ENCODE measurements at places on chromosomes 12 and 14. TPM values are rescaled to one million over a fixed set of nuclear protein-coding genes. Genes with fewer than 3 reads are reported as not detected.

DNA sequence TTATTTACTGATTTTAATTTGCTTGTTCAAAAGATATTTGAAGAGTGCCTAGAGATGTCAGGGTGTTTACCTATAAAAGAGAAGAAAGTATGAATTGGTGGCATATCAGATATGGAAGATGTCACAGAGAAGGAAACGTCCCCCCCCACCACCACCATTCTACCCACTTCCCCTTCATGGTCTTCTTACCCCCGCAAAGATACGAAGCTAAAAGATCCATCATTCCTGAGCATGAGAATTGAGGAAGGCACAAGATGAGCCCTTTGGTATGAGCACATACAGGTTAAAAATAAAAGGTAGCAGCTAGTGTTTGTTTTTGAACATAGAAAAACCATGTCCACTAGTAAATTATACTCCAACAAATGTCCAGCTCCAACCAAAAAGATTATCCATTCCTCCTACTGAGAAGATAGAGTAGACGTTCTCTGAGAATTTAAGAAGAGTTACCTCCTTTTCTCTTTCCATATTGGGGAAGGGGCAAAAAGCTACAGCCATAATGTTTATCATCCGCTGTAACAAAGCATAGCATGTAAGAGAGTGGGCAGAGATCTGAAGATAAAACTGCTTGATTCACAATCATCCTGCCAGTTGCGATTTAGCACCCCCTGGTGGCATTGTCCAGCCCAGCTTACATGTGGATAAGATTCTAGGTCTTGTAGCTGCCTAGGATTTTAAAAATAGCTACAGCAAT lies 29.1 kb downstream of the NFYB start:
- DNase-seq = peak; percentile 69

GRCh38 chr12:3219233-3219632 lies 142.1 kb downstream of the TSPAN9 start:
- DNase-seq = no peak

The OR6C76 gene
- not detected for total RNA-seq

GRCh38 chr12:95185854-95186253 lies 31.4 kb downstream of the FGD6 start:
- no peak for DNase-seq

GRCh38 chr12:18496156-18496555 lies 234.8 kb downstream of the PIK3C2G start:
- DNase-seq = no peak

- no peak for DNase-seq
Observed at GRCh38 chr12:93403988-93404803, 26.5 kb downstream of the NUDT4 start.

- no peak for DNase-seq
Observed at GRCh38 chr12:63292471-63293221, 141.6 kb upstream of the AVPR1A start.

DNA sequence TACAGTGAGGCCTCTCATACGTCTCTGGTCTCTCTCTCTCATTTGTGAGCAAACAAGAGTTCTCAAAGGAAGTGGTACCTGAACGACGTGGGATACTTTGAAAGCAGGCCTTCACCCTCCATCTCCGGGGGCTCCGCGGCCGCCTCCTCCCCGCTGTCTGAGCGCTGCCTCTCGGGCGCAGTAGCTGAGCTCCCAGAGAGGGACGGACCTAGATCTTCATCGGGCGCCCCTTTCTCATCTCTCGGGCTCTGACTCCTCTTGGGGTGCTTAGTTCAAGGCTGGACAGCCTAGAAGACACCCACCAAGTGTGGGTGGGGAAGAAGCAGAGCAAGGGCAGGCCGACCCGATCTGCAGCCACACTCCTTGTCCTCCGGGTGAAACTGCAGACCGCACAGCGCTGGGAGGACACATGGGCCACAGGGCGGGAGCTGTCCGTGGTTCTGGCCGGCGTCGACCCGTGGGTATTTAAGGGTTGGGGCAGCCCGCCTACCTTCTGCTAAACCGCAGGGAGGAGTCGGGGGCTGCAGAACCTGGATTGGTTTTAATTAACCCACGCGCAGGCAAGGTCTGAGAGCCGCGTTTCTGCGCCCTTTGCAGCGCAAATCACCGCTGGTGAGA lies 92.7 kb downstream of the PAH start:
- DNase-seq = peak; percentile 26

DNA sequence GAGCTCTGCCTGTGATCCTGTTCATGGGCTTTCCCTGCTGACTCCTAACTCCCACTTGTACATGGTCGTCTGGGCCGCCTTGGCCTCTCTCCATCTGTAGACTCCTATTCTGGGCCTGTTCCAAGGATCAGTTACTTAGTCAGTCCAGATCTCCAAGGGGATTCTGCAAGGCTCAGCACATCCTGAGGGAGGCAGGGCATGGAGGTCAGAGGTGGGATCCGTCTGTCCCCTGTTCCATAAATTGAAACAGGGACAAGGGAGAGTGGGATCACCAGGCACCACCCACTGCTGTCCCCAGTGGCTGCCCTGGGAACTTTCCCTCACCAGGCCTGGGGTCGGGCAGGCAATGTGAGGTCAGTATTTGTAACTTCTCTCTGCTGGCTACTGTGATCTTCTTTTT lies 43.5 kb downstream of the KCTD10 start:
- DNase-seq = peak; percentile 19

GRCh38 chr12:3988519-3989217 lies 115.5 kb upstream of the PARP11 start:
- no peak for DNase-seq

DNA sequence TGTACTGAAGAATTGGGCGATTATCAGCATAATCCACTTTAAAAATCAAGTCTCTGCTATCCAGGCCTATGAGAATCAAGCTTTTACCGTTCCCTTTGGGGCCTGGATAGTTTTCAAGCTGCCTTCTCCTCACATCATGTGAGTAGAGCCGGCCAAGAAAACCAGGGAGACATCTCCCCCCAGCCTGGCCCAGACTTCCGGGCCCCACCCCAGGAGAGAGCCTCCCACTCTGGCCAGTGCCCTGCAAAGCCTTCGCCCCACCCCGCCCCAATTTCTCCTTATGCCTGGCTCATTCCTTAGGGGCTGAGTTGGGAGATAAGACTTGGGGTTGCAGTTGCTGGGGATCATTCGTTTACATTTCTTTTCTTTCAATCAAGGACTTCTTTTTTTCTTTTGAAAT lies 1.4 kb upstream of the TMEM132C start:
- no peak for DNase-seq

DNA sequence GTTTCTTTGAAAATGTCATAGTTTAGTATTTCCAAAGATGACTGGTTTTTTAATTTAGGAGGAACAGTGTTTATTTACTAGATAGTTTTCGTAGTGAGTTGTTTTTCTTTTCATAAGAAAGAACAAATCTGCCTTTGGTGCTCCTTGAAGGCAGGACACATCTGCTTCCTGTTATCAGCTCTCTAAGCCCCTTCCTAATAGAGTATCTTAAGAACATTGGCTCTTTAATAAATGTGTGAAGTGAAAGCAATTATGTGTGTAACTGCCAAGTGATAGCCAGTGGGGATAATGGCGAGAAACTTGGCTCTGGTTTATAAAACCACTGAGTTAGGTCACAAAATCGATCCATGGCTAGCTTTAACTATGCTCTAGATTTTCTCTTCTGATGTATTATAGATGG lies 23.5 kb upstream of the PPFIBP1 start:
- no peak for DNase-seq

DNA sequence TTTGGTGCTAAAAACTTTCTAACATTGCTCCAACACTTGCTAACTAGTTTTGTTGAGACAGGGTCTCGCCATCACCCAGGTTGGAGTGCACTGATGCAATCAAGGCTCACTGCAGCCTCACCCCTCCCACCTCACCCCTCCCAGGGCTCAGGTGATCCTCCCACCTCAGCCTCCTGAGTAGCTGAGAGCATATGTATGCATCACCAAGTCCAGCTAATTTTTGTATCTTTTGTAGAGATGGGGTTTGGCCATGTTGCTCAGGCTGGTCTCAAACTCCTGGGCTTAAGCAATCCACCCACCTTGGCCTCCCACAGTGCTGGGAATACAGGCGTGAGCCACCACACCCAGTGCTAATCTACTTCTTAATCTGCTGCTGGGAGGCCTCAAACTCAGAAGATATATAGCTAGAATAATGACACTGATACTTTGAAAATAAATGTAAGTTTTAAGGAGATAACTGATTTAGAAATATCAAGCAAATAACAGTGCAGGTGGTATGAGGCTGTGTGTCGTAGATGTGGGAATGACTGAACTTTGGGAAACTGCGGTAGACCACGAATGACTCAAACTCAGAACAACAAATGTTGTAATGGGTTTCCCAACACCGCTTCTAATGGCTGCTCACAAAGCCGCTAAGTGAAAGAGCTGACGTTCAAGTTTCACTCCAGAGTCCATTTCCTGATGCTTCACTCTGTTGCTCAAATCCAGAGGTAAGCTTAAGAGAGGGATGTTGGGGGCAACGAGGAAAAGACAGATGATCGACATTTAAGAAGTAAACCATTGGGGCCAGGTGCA lies 10.0 kb downstream of the TMCC3 start:
- no peak for DNase-seq

The SLC38A6 gene
- 4.1 TPM for total RNA-seq

The STAB2 gene
- not detected for total RNA-seq

- DNase-seq = no peak
Observed at GRCh38 chr12:2513141-2514037, 281.4 kb upstream of the FKBP4 start.

DNA sequence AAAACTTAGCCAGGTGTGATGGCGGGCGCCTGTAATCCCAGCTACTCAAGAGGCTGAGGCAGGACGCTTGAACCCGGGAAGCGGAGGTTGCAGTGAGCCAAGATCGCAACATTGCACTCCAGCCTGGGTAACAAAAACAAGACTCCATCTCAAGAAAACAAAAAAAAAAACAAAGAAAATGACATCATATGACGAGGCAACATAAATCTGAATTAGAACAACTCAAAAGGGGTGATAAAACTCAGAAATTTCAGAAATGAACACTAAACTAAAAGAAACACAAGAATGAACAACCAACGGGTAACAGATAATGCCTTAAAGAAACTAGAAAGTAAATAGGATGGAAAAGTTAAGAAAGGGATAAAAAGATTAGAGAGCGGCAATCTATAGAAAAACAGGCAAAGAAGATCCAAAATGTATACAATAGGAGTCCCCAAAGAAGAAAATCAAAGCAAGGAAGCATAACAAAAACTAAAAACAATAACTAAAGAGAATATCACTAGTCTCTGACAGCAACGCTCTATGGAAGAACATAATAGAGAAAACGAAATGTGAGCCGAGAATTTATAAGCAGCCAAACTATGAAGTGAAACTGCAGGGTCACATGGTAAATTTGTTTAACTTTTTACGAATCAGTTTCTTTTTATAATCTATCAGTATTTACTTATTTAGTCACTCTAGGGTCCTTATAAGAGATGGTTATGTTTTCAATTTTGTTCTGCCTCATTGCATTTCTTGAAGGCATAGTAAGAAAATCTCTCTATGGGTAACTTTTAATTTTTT lies 45.7 kb downstream of the SPPL3 start:
- no peak for DNase-seq

GRCh38 chr12:21819236-21819635 lies 44.7 kb upstream of the KCNJ8 start:
- no peak for DNase-seq

DNA sequence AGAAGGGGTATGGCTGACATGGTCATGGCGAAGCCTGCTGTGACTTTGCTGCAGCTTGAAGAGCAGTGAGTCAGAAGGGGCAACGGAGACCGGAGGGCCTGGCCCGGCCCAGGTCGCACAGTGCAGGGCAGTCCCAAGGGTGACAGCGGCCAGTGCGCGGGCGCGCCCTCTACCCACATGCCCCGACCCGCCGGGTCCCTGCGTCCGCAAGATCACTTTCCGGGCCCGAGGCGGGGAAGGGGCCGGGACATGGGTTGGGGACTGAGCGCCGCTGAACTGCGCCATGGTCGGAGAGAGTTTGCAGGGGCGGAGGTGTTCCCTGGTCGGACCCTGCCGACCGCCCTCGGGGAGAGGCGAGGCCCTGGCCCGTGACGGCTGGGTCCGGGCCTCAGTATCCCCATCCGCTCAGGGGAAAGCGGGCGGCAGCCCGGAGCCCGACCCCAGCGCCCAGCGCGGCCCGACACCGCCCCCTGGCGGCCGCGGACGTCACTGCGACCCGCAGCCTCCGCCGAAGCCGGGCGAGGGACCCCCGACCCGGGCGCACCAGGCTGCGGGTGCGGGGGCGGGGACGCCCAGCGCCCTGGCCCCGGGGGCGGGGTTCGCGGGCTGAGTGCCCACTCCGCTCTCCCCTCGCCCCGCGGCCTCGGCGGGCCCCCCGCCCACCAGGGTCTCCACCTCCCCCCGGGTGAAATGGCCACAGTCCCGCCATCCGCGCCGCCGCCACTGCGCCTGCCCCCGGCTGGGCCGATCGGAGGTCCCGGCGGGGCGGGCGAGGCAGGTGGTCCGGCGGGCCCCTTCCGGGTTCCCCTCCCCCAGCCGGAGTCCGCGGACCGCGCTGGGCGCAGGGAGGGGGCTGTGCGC lies 7.2 kb upstream of the ANKRD9 start:
- peak; percentile 73 for DNase-seq

GRCh38 chr14:44379292-44379977 lies 127.6 kb downstream of the FSCB start:
- DNase-seq = no peak

The NRL gene
- 2.5 TPM for total RNA-seq

DNA sequence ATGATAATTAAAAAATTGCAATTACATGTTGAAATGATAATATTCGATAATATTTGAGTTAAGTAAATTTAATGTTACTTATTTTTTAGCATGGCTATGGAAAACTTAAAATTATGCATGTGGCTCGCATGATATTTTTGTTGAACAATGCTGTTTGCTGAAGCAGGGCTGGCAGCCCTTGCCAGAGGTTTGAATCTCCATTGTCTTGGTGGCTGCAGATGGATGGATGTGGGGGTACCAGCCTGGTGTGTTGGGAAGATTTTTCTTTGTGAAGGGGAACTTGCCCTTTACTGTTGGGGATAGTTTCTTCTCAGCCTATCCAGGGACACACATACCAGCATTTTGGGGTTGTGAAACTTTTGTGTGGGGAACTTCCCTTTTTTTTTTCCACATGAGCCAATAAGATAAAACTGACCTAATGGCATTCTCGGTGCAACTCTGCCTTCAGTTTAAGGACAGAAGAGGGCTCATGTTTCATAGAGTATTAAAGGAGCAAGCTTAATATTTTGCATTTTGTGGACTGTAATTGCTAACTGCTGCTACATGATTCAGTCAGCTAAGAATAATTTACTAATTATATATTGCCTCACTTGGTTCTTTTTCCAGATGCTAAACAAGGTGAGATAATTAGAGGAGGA lies 8.8 kb downstream of the RASSF3 start:
- no peak for DNase-seq

The TAS2R46 gene
- total RNA-seq = 0.32 TPM

DNA sequence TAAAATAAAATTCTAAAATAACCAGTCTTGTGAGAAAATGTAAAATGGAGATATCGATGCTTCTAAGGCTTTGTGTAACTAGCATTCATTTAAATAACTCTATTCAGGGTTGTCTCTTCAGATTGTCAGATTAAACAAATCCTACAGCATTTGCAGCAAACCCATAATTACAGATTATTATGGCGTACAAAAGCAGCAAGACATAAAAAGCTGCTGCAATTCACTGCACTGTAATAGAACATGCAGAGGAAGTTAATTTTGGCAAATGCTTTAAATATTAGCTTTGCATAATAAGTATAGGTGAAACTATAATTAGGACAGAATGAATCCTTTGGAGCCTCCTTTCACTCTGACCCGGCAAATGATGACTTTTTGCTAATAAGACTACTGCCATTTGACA lies 98.3 kb downstream of the INSM2 start:
- no peak for DNase-seq

All from heart right ventricle (tissue), 16 donors.